Aorta (tissue), 5 donors: ENCODE measurements at places on chromosomes 6 and 20.

- no peak for DNase-seq
Measured at GRCh38 chr6:18510644-18511033, 123.5 kb downstream of the RNF144B start.

DNA sequence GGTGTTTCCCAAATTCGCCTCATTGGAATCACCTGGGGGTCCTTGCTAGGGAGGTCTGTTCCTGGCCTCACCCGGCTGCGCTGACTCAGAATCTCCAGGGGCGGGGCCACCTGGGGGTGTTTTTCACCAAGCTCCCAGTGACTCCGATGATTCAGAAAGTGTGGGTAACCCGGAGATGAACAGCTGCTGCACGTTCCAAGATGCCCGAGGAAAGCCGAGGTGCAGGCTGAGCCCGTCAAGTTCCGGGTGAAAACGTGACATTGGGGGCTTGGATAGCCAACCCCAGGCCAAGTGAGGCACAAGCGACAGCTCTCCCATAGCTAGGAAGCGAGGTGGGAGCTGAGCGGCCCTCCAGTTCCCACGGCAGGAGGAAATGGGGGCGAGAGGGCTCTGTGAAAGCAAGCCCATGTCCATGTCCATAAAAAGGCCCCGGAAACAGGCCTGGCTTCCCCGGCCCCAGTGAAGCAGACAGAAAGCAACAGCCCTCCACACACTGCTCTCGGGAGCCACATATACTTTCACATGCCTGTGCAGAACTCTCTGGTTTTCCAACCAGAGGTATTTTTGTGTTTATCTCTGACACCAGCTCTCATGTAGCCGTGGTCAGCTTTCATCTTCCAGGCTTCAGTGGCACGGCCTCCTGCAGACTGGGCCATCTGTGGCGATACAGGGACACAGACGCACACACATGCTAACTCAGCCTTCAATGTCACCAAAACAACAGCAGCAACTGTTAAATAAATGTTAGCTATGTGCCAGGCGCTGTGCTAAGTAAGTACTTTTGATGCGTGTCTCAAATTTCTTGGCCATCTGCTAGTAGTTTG is 90.7 kb upstream of the CCDC28A start:
- no peak for DNase-seq

DNA sequence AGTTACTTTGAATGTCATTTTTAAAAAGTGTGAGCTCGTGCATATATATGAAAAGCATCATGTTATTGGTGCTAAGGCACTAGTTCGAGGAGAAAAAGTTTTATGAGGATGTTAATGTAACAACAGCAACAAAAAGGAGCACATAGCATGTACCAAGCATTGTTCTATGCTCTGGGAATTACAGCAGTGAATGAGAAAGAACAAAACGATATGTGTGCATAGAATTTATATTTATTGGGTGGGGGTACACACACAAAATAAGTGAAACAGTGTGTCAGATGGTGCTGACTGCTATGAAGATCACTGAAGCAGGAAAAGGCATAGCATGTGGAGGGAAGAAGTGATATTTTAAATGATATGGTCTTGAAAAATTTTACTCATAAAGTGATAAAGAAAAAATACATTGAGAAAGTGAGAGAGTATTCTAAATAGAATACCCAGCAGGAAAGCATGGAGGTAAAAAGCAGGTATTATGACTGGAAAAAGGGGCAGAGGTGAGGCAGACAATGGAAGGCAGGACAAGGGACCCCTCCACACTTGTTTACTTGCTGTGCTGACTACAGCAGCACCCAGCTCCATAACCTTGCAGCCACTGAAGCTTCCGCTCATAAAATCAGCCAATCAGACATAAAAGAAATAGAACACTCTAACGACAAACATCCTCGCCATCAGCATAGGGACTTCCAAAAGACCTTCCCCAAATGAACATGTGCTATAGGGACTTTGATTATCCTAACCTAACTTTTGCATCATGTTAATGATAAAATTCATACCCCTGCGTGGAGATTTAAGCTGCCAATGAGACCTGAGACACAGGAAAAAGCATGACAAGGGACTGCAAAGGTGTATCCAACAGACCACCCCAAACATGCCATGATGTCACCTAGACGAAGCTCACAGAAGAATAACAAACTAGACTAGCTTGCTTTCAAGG is 119.9 kb downstream of the HFE start:
- DNase-seq = no peak

DNA sequence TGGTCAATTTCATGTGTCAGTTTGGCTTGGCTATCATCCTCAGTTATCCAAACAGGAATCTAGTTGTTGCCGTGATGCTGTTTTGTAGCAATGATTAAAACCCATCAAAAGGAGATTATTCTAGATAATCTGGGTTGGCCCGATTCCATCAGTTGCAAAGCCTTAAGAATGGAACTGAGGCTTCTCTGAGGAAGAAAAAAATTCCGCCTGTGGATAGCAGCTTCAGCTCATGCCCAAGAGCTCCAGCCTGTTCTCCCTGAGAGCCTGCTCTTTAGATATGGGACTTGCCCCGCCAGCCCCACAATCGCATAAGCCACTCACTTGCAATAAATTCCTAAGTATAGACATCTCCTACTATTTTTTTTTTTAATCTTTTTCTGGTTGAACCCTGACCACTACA is 61.5 kb downstream of the SEL1L2 start:
- no peak for DNase-seq

DNA sequence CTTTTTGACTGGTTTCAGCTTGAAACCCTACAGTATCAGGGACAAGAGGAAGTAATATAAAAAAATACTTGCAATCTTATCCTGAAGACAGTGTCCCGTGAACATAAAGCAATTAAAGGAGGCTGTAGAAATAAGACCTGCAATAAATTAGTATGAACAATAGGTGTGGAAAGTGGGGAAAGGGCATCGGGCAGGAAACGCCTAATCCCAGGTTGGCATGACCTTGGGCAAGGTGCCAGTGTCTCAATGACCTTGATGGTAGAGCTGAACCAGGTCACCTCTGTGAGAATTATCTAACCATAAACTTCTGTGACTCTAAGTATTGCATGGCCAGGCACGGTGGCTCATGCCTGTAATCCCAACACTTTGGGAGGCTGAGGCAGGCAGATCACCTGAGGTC is 115.2 kb downstream of the LY86 start:
- no peak for DNase-seq

DNA sequence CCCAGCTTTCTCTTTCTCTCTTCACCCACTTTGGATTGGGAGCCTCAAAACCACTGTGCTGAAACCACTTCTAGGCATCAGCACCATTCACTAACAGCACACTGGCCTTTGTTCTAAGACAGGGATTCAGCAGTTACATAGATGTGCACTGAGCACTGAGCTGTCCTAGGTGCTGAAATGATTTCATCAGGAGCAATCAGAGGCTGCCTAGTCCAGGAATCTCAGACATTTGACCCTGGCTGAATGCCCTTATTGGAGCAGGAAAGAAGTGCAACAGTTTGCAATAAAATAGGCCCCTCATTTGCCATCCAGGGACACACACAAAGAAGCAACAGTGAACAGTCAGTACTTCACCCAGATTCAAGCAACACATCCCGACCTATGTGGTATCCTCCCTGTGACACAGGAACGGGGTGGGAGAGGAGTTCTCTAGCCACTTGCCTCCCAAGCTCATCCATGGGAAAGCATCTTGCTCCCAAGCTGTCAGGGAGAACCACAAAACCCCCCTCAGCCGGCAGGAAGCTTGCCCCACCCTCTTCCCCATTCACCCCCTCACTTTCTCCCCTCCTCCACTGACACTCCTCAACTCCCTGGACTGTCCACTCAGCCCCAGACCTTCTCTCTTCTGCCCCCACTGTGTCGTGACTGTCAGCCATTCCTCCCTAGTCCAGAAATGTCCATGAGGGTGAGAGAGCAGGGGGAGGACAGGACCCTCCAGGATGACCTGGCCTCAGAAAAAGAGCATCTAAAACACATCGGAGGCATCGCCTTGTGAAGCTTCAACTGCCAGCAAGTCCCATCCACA is 304.4 kb downstream of the PREX1 start:
- DNase-seq = no peak

- no peak for DNase-seq
Measured at GRCh38 chr6:129859524-129859923, 1.6 kb downstream of the TMEM244 start.

- no peak for DNase-seq
Measured at GRCh38 chr6:156719395-156719719, 57.8 kb upstream of the ARID1B start.

- no peak for DNase-seq
Measured at GRCh38 chr6:150293423-150294173, 75.2 kb upstream of the IYD start.

GRCh38 chr6:137084090-137084489 is 39.3 kb upstream of the IL20RA start:
- no peak for DNase-seq

- DNase-seq = no peak
Measured at GRCh38 chr6:148891405-148891783, 144.6 kb downstream of the UST start.

GRCh38 chr6:146914489-146915483 is 289.4 kb upstream of the STXBP5 start:
- DNase-seq = peak; percentile 71

DNA sequence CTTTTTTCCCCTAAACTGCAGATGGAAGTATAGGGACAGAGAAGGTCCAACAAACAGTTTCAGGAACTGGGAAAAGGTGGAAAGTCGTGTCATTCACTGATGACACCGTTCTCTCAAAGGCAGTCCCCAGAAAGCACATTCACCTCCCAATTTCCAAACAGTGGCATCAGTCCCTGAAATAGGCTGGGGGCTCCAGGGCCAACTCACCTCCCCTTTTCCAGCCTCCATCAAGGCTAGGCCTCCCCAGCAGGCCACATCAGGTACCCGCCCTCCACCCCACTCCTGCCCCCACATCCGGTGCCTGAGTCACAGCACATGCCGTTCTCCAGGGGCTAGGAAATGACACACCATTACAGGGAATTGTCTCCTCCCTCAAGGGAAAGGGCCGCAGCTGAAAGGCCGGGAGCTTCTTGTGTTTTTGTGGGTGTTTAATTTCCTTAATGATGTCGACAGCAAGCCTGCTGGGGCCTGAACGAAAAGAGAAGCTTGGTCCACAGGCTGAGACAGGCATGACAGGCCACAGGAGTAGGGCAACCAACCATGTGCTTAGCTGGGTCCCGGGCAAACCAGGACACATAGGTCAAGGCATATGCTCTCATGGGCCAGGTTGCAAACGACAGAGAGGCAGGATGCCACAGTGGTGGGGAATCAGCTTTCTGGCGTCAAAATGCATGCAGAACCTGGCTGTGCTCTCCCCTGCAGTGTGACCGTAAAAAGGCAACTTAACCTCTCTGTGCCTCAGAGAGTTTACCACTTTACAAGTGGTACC is 39.2 kb downstream of the ZMYND8 start:
- DNase-seq = peak; percentile 91

DNA sequence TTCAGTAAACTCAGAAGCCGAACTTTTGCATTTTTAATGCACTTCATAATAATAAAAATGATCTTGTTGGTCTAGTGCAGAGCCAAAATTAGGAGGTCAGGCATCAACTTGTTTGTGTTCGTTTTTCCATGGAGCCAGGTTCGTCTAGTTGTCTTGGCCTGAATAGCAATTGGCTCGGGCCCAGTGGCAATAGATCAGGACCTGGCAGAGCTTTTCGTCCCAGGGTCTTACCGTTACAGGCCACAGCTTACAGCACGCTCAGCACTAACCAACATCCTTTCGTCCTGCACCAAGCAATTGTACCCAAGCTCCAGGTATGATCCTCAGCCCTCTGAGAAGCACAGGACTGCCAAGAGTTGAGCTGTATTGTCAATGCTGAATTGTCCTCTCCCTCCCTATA is 240.5 kb upstream of the PLN start:
- DNase-seq = peak; percentile 83

GRCh38 chr6:164750128-164750527 is 559.3 kb downstream of the C6orf118 start:
- no peak for DNase-seq

GRCh38 chr6:170053966-170054661 is 236.8 kb downstream of the DLL1 start:
- DNase-seq = peak; percentile 46

- DNase-seq = no peak
Measured at GRCh38 chr6:159894991-159895390, 4.2 kb downstream of the MAS1 start.

DNA sequence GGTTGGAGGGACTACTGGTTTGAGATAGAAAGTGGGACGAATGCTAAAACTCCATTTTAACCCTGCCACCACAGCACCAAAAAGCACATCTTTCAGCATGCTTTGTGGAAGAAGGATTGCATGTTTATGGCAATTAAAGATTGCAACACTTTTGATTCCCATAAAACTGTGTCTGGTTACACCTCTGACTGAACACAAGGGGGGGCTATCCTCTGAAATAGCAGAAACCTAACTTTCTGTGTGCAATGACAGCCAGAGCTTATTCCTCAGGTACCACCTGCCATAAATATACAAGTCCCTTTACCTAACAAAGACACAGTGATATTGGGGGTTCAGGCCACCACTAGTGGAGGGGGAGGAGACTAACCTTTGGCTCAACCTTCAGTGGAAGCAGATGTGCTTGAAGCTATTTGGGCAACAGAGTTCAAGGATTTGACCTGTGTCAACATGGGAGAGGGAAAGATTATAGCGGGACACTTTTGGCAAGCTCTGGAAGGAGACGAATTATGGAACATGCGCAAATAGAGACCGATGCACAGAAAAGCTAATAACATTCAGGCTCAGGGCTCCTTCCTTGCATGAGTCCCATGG is 9.6 kb upstream of the PLG start:
- no peak for DNase-seq

- DNase-seq = no peak
Measured at GRCh38 chr6:27415898-27416297, 27.3 kb downstream of the ZNF391 start.

DNA sequence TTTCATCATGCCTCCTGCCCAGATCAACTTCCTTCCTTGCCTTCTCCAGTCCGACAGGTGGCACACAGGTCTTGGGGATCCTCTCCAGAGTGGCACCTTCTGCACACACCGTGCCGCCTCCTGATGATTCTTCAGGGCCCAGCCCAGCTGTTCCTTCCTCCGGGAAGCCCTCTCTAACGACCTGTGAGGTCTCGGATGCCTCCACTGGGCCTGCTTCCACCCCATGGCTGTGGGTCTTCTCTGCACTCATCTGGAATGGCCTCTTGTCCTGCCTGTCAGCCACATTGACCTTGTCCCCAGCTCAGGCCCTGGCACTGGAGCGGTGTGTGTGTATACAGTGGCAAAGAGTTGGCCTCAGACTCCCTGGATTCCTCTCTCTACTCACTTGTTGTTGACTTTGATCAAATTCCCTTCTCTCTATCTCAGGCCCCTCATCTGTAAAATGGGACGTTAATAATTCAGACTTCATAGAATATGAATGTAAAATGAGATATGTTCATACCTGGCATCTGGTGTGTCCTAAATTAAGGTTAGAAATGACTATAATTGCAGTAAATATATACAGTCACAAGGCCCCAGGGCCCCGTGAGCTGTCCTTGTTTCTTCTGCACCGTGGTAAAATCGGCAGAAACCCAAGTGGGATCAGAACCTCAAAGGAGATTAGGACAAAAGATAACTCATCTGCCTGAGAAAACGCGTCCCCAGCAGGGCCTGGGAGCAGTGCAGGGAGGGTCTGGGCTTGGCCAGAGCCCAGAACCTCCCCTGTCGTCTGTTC is 1.5 kb downstream of the FAM210B start:
- DNase-seq = no peak

GRCh38 chr20:4961746-4962145 is 39.6 kb downstream of the SLC23A2 start:
- no peak for DNase-seq

GRCh38 chr20:22385602-22386305 is 198.6 kb downstream of the FOXA2 start:
- DNase-seq = no peak

GRCh38 chr6:149235130-149235561 is 82.4 kb upstream of the TAB2 start:
- DNase-seq = no peak
